Midbrain (tissue), 1 donor: ENCODE measurements at places on chromosomes 1 and 21.

GRCh38 chr1:210257698-210258529 is 25.3 kb downstream of the SERTAD4 start:
- DNase-seq: no peak

GRCh38 chr1:238674316-238674715 is 712.1 kb upstream of the CHRM3 start:
- no peak for DNase-seq

GRCh38 chr1:185244015-185244747 is 72.9 kb downstream of the IVNS1ABP start:
- DNase-seq: no peak

DNA sequence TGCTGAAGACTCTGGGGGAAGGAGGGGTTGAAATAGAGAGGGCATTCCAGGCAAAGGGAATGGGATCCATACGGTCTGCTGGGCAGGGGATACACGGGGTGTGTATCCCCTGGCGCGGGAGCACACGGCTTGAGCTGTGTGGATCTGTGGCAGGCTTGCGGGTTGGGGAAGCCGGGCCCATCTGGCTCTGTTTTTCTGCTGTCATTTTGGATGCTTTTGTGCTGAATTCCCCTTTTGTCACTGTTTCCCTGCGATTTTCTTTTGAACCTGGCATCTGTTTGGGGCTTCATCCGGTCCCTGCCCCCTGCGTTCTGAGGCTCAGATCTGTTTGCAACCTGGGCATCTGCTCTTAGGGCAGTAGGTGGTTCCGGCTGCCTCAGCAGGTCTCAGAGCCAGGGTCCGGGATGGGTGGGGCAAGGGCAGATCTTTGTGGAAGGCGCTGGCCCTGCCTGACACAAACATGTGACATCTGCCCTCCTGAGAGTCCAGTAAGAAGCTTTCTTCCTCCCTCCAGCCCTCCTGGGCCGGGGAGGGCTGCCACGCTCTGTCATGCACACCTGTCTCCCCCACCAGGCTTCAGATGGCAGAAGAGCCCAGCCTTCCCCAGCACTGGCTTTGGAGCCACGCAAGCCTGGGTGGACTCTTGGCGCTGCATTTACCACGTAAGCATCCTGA is 84.0 kb downstream of the IGSF21 start:
- DNase-seq: no peak

DNA sequence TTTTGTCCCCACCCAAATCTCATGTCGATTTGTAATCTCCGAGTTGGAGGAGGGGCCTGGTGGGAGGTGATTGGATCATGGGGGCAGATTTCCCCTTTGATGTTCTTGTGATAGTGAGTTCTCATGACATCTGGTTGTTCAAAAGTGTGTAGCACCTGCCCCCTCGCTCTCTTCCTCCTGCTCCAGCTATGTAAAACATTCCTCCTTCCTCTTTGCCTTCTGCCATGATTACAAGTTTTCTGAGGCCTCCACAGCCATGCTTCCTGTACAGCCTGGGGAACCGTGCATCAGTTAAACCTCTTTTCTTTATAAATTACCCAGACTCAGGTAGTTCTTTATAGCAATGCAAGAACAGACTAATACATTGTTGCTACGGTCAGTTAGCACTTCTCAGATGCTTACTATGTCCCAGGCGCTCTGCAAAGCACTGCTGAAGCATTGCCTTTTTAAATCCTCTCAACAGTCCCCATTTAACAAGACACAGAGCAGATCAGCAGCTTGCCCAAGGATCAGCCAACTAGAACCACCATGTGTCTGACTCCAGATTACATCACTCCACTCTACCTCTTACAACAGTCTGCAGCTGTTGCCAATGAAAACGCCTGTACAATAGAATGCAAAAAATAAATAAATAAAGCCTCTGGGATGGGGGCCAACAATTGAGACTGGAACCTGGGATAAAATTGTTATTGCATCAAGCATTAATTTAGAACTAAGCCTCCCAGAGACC is 52.4 kb upstream of the USP1 start:
- DNase-seq: no peak

DNA sequence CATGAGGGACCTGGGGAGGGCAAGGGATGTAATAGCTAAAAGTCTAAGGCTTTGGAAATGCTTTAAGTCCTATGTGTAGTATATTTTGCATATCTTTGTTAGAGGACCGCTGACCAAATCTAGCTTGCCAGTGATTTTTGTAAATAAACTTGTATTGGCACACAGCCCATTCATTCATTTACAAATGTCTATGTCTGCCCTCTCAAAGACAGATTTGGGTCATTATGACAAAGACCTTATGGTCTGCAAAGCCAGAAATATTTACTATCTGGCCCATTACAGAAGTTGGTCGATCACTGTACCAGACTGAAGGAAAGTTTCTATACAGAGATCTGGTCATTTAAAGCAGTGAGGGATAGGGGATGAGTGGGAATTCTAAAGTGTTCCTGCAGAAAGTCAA is 120.1 kb upstream of the RAVER2 start:
- DNase-seq: no peak

DNA sequence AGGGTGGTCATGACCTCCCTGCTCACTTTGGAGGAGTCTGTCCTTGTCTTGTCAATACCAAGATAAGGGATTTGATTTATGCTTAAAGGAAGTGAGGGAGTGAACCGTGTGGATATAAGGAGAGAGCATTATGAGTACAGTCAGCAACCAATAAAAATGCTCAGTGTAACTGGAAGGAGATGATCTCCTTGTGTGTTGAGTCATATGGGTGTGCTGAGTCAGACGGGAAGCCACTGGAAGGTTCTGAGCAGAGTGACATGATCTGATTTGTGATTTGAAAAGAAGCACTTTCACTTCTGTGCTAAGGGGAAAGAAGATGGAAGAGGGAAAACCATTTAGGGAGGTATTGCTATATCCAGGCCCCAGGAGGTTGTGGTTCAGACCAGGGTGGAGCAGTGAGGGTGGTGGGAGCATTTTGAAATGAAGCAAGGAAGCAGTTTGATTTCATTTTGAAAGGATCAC is 2.5 kb upstream of the BCL10 start:
- no peak for DNase-seq

DNA sequence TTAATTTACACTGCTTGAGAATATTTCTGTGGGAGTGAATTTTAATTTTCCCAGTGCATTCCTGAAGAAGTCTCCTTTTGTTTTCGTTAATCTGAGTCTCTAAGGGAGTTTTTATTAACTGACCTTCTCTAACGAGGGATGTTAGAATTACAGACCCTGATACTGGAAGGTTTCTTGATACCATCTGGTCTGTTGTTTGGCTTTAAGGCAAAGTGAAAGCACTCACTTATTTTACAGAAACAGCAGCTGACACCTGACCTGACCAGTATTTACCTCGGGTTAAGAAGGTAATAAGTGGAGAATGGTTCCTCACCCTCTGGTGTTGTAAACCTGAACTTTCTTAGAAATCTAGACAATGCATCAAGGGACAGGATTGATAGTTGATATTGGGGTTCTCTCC is 12.4 kb downstream of the CDC14A start:
- no peak for DNase-seq

GRCh38 chr1:243765676-243766075 is 84.4 kb downstream of the AKT3 start:
- DNase-seq: no peak

DNA sequence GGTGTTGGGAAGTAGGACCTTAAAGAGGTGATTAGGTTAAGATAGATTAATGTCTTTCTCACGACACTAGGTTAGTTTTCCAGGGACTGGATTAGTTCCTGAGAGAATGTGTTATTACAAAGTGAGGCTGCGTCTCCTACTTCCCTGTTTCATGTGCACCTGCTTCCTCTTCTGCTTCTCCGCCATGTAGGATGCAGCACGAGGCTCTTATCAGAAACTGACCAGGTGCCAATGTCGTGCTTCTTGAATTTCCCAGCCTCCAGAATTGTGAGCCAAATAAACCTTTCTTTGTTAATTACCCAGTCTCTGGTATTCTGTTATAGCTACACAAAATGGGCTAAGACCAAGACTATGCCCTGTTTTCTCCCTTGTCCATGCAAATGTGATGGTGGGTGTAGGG is 152.2 kb upstream of the LMO4 start:
- no peak for DNase-seq

DNA sequence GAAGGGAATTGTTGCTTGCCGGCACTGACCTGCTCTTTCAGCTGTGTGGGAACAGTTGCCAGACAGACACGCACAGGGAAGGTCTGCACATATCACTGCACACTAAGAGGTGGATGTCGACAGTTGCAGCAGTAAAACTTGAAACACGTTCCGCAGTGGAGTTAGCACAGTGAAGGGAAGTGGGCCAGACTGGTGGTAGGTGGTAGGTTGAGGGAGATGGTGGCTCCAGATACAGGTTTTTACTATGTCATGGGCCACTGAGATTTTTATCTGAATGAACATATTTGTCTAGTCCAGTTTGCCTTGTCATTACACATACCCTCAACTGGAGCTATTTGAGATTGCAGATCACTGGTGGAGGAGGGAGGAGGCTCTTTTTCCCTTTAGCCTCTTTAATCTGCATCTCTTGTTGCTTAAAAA is 13.5 kb downstream of the MRPS6 start:
- no peak for DNase-seq

DNA sequence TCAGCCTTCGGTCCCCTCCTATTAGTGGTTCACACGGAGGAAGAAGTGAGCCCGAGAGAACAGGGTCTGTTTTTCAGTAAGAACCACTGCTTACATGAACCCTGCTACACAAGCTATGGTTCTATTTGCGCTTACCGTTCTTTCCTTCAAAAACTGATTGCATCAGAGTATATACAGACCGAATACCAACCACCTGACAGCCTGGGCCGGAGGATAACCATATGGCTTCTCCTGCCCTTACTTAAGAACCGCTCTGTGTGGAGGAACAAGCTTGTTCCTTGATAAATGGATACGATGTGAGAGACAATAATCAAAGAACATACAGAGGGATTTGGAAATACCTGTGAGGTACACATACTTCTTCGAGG is 1.1 kb upstream of the KCNT2 start:
- DNase-seq: no peak

DNA sequence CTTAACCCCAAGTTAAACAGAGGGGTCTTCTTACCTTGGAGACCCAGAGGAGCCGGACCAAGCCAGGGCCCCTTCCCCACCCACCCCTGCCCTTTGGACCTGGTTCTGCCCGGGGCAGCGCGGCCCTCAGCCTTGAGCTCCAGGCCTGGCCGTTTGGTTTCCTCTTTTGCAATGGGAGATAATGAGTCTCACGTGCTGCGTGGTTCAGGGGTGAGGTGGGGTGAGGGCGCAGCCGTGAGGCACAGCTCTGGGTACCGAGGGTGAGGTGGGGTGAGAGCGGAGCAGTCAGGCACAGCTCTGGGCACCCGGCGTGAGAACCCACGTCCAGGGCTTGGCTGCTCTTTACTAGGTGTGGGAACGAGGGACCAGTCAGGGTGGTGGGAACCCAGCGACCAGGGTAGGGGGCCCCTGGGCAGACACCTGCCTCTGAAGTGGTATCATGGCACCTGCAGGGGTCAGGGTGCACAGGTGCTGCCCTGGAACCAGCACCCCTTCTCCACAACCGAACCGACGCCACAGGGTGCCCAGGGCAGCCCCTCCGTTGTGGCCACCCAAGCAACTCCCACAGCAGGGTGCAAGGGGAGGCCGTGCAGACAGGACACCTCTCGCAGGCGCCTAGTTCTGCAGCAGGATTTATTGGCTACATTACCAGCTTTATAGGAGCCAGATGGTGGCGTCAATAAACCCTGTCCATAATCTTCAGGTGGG is 182.2 kb downstream of the PRDM16 start:
- no peak for DNase-seq

- DNase-seq: no peak
Measured at GRCh38 chr21:43315244-43316137, 111.4 kb downstream of the SIK1 start.

DNA sequence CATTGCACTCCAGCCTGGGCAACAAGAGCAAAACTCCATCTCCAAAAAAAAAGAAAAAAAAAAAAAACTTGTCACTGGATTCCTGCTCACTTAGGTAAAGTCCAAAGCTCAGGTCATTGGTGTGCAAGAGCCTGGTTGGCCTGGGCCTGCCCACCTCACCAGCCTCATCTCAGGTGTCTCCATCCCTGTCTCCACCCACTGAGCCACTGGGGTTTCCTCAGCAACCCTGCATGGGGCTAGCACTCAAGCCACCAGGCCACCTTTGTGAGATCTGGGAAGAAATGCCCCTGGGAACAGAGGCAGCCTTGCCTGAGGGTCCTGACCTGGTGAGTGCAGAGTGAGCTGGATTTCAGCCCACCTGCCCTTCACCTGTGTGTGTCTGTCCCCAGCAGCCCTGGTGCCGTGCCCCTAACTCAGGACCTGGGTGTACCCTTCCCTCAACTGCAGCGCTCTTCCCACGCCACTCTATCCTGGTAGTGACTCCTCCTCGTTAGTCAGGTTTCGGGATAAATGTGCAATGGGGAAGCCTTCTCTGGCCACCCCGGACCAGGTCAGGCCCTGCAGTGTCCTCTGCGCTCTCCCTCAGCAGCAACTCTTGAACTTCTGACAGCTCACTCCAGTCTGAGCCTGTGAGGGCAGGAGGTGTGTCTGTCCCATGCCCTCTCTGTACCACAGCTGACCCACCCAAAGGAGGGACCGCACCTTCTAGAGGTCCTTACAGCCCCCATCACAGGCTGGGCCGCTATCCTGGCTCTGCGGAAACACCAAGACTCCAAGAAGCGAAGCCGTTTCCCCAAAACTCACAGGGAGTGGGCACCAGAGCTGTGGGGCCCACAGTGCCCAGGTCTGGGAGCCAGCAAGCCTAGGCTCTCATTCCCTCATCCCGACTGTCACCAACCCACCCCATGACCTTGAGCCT is 3.3 kb downstream of the PDZK1IP1 start:
- no peak for DNase-seq

GRCh38 chr1:159307346-159308020 is 5.3 kb downstream of the FCER1A start:
- DNase-seq: no peak

GRCh38 chr1:111725192-111725591 is 14.0 kb downstream of the INKA2 start:
- peak; percentile 34 for DNase-seq

DNA sequence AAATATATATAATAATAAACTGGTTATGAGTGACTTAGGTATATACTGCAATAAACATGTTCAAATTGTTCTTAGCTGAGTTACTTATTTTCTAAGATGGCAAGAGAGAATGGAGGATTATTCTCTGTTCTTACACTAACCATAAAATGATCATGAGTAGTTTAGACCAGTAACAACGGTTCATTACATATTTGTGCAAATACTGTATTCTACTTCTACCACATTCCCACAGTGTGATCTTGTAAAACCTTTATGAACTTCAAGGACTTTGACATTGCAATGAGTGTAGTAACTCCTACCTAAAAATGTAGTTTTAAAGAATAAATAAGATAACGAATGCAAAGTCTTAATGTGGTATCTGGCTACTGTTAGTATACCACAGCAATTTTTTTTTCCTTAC is 353.7 kb upstream of the NCAM2 start:
- DNase-seq: no peak

- DNase-seq: no peak
Measured at GRCh38 chr1:99650773-99651437, 5.0 kb downstream of the PALMD start.

DNA sequence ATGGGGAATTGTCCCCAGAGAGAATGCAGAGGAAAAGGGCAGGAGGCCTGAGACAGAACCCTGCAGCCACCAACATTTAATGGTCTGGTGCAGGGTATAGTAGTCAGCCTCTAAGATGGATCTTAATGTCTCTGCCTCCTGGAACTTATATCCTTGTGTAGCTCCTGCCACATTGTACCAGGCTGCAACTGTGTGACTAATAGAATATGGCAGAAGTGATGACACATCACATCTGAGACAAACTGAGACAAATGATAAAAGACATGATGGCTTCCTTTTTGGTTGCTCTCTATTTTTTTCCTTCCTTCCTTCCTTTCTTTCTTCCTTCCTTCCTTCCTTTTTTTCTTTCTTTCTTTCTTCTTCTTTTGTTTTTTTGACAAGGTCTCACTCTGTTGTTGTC is 37.1 kb upstream of the CYP4B1 start:
- no peak for DNase-seq

GRCh38 chr1:48596046-48596445 is 124.0 kb upstream of the SPATA6 start:
- DNase-seq: no peak
